Stimulated activated CD4-positive, alpha-beta T cell treated with anti-CD3 and anti-CD28 coated beads, Interleukin-15, amount 100 ng/mL, for 1 hour (primary cell): ENCODE measurements at places on chromosomes 1 and 21.

- no peak for DNase-seq
Measured at GRCh38 chr21:37245151-37245550, 22.0 kb downstream of the VPS26C start.

GRCh38 chr1:11891433-11892186 is 32.9 kb upstream of the NPPB start:
- no peak for DNase-seq

DNA sequence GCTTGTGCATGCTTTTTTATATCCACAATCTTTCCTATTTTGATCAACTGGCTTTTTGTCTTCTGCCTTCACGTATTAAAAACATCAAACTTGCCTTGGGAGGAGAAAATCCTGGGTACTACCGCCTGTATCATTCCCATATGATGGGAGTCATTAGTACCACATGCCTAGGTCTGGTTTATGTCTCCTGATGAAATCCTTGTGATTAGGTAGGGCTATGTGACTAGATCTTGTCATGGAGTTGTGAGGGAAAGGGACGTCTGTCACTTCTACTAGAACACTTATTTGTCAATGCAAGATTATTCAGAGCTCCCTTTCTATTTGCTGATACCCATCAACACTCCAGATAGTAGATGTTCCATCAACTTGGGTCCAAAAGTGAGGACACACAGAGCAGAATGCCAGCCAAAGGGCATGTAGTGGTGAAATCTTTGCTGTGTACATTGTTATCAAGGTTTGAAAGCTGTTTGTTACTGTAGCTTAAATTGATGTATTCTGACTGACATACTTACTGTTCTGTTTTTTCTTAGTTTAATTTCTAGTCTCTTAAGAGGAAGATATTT is 621.8 kb upstream of the NR5A2 start:
- no peak for DNase-seq

- DNase-seq = no peak
Measured at GRCh38 chr1:76496871-76497270, 370.4 kb upstream of the ST6GALNAC5 start.

DNA sequence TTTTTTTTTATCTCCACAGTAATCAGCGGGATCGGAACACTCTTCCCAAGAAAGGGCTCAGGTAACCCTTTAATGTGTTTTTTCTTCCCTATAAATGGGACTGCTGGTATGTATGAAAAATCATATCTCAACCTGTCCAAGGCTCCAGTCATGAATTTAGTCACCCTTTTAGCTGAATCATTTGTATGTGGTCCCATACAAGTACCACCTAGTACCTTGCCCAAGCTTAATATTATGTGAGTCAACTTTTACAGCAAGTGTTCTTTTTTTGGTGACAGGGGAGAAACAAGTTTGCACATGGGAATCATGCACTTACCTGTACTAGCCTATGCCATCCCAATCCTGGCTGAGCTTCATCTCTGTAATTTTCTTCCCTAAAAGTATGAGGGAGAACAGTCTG is 43.7 kb upstream of the IPO9 start:
- DNase-seq = no peak

DNA sequence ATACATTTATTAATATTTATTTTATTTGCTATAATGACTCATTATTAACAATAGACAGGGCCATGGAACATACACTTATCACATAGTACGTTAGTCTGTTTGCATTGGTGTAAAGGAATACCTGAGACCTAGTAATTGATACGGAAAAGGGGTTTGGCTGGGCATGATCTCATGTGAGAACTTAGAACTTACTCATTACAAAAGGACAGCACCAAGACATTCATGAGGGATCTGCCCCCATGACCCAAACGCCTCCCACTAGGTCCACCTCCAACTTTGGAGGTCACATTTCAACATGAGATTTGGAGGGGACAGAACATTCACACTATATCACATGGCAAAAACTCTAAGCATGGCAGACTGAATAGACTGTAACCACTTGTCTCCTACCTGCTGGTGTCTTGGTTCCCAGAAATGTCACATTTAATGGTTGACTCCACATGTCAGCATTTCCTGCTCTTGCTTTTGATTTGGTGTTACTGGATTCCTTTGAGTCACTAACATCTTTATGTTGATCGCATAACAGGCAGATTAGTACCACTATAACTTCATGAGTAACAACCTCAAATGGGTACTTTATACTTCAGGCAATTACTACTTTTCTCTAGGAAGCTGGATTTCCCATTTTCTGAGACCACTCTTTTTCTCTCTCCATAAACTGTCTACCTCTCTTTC is 3.5 kb upstream of the C1orf116 start:
- DNase-seq = no peak

DNA sequence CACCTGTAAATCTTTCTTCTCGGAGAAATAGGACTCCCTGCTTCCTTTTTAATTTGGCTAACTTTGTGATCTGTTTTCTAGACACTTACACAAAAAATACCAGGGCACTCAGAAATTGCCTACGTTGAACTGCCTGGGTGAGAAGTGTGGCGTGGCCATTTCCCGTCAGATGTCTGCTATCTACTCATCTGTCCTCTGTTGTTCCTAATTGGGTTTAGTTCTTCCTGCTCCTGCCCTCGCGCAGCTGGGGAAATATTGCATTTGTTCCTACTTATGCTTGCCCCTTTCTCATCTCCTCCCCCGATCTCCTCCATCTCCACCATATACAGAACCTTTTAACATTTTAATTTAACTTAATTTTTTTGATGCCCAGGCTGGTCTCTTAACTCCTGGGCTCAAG is 55.1 kb downstream of the CD58 start:
- no peak for DNase-seq

DNA sequence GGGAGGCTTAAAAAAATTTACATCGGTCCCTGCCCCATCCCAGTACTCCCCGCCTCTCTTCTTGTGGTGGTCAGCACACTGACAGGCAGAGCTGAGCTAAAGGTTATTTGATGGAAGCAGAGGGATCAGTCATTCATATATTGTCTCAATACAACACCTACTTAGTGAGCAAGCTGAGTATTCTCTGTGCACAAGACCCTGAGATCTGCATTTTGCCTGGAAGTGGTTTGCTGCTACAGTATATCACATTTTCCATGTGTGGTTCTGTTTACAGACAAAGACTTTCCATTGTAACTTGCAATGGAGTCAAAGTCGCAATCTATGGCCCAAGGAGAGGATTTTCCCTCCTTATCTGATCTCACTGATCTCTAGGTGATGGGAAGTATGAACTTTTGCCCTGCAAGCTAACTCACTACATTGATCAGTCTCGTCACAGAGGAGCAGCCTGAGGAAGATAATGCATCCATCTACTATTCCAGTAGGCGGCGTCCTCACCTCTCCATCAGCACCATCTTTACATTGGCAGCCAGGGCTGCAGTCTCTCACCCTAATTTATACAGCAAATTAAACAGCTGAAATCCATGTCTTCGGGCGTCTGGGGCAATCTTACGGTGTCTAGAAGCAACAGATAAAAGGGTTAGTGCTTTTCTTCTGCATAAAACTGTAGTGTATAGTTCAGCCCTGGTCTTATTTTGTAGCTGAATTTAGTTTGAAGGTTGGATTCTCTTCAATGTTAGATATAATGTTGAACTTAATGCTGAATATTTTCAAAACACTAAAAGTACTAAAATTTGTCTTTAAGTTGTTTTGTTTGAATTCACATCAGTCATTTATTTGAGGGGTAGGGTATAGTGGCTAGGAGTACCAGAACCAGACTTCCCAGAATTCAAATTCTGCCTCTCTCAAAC is 3.2 kb upstream of the TRAF5 start:
- DNase-seq = peak; percentile 43

DNA sequence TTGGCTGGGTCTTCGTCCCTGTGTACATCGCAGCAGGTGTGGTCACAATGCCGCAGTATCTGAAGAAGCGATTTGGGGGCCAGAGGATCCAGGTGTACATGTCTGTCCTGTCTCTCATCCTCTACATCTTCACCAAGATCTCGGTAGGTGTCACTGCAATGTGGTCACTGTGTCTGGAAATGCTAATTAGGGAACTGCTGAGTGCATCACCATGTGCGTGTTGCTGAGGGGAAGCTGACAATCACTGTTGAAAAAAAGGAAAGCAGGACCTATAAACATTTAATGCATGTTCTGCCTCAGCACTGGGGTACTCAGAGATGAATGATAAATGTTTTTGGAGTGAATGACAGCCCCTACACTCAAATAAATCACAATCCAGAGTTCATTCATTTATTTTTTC is 6.8 kb downstream of the SLC5A9 start:
- DNase-seq = no peak

DNA sequence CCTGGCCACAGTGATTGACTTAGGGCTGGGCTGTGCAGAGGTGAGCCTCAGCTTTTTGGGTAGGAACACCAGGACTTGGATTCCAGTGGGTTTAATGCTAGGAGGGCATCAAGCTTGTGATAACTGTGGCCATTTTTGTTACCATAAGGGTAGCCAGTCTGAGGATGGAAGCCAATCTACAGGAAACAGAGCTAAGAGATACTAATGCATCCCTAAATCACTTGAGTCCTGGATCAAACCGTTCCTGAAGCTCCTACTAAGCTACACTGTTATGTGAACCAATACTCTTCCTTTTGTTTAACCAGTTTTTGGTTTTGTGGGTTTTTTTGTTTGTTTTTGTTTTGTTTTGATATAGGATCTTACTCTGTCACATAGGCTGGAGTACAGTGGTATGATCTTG is 12.2 kb downstream of the KIAA2013 start:
- no peak for DNase-seq

DNA sequence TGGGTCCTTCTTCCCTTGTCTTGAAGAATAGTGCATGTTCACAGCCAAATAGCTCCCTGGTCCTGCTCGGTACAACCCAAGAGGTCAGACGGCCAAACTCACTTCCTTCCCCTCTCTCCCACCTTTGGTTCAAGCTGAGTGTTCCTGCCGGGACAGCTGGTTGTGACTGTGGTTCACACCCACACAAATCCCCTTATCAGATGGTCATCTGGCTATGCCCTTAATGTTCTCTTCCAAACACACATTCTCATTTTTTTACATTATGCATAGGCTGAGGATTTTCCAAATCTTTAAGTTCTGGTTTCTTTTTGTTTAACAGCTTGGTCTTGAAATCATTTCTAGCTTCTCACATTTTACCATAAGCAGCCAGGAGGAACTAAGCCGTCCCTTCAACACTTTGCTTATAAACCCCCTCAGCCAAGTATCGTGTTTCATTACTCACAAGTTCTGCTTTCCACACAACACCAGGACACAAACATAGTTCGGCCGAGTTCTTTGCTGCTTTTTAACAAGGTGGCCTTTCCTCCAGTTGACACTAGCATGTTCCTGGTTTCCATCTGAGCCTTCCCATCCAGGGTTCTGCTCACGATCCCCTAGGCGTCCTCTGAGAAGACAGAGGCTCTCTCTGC is 19.7 kb upstream of the TSPEAR start:
- no peak for DNase-seq

- DNase-seq = no peak
Measured at GRCh38 chr1:110878591-110878990, 5.6 kb downstream of the CD53 start.

GRCh38 chr1:240765732-240766363 is 153.9 kb upstream of the GREM2 start:
- no peak for DNase-seq

GRCh38 chr1:202005958-202006357 is 4.4 kb upstream of the ELF3 start:
- DNase-seq = no peak

DNA sequence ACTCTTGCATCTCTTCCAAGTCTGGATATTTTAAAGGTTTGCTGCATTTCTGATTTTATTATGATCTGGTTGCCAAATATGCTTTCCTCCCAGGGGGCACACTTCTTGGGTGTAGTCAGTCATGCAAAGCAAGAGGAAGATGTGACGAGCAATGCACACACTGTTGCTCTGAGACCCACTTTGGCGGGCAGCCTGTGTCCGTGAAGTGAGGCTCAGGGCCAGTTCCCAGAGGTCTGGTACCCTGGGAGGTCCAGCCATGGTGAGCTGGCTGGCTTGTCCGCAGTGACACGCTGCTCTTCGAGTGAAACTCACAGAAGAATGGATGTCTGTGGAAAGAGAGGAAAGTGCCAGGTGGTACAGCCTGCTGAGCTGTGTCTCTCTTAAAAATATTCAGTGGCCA is 52.8 kb upstream of the EDN2 start:
- DNase-seq = no peak

- no peak for DNase-seq
Measured at GRCh38 chr21:38623552-38623951, 125.3 kb upstream of the ERG start.

DNA sequence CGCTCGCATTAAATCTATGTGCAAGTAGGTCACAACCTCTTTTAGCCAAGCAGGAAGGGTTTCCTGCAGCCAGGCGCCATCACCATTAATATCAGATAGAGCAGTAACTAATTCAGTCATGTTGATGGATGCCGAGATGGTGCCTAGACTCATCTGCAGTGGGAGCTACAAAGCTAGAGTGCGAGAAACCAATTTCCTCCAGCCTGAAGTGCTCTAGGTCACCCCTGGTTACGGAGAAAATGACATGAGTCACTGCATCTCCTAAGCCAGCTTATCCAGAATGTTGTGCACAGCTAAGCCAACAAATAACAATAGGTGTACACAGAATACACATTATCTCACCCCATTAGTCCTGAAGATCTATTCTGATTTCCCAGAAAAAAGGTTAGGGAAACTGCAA is 36.0 kb downstream of the OVAAL start:
- no peak for DNase-seq

DNA sequence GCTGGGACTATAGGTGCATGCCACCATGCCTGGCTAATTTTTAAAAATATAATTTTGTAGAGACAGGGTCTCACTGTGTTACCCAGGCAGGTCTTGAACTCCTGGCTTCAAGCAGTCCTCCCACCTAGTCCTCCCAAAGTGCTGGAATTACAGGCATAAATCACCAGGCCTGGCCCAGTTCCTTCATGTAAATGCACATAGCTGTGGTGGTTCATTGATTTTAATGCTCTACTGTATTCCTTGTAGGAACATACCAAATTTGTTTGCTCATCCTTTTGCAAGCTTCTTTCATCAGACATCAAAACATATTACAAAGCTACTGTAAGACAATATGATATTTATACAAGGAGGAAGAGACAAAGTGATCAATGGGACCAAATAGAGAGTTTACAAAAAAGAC is 237.5 kb upstream of the ESRRG start:
- DNase-seq = no peak

- no peak for DNase-seq
Measured at GRCh38 chr1:33244809-33245186, 11.5 kb upstream of the ZNF362 start.

GRCh38 chr1:158099185-158099584 is 81.5 kb upstream of the CD1D start:
- DNase-seq = no peak

DNA sequence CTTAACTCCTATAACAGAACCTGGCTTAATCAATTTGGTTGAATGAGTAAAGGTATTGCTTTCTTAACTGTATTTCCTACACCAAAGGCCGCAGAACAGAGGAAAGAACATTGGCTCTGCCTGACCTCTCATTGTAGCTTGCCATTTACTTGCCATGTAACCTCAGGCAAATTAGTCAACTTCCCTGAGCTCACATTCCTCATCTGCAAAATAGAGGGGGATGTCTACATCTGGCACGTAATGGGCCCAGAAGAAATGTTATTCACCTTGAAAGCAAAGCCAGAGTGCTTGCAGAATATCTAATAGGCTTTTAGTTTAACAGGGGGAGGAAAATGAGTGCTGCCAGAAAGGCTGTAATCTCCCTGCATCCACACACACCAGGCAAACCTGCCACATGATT is 44.3 kb downstream of the LAMC2 start:
- DNase-seq = no peak

GRCh38 chr1:246128494-246129069 is 378.5 kb downstream of the SMYD3 start:
- DNase-seq = no peak

GRCh38 chr1:193562121-193562520 is 375.7 kb upstream of the B3GALT2 start:
- no peak for DNase-seq

- no peak for DNase-seq
Measured at GRCh38 chr1:44870096-44870495, 27.0 kb upstream of the PTCH2 start.
